HCEC 1CT (cell line): ENCODE measurements at places on chromosomes 11 and 22.

DNA sequence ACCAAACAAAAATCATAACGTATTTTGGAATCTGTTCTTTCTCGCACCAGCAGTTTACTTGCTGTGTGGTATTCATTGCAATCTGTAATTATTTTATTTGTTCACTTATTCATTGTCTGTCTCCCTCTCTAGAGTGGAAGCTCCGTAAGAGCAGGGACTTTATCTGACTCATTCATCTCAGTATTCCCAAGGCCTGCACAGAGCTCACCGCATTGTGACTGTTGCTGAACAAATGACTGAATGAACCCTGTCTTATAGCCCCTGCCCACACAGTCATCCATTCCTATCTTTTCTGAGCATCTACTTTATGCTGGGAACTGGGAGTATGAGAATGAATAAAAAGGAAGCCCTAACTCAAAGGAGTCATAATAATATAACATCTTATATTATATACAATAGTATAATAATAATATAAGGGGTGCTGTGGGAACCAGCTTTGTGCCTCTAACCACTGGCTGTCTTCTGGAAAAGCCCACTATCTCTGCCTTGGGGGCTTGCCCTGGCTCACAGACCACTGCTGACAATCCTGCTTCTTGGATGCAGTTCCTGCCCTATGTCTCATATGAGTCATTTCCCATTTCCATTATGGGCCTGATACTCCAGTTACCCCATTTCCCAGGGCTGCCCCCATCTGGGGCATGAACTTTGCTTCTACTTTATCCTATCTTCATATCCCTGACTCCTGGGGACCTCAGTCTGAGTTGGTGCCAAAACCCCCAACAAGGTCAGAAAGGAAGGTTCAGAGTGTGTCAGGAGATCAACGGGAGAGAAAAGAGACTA lies 11.0 kb downstream of the XRRA1 start:
- no peak for DNase-seq

- peak; percentile 79 for DNase-seq
Measured at GRCh38 chr11:72684236-72684912, 10.2 kb upstream of the PDE2A start.

DNA sequence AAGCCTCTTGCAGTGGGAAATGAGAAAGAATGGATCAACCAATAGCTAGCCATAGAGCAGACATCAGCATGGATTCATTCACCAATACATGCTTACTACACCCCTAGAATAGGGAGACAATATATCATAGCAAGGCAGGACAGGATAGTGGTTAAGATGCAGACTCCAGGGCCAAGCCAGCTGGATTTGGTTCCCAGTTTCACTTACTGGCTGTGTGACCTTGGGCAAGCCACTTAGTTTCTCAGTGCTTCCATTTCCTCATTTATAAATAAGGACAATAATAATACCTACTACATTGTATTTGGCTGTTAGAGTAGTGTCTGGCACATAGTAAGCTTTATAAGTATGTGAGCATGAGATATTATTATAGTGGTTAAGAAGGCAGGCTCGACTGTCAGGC lies 7.1 kb downstream of the DCHS1 start:
- no peak for DNase-seq

- DNase-seq: no peak
Measured at GRCh38 chr11:3001496-3001895, 9.4 kb upstream of the NAP1L4 start.

DNA sequence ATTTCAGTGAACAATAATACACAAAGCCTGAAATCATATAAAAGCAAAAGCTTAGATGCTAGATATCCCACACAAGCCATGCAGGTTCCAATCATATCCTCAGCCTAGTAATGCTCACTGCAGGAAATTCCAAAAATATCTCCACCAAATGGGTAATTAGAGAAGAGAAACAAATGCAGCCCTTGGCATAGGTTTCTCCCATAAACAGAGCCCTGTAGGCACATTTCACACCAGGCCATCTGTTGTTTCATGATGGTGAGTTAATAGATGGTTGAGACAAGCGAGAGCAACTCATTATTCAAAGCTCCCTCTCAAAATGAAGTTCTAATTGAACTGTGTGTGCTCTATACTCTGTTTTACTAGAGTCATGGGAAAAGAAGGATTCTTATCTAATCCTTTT lies 154.6 kb upstream of the TRPC6 start:
- no peak for DNase-seq

- DNase-seq: no peak
Measured at GRCh38 chr11:24348908-24349307, 147.9 kb upstream of the LUZP2 start.

DNA sequence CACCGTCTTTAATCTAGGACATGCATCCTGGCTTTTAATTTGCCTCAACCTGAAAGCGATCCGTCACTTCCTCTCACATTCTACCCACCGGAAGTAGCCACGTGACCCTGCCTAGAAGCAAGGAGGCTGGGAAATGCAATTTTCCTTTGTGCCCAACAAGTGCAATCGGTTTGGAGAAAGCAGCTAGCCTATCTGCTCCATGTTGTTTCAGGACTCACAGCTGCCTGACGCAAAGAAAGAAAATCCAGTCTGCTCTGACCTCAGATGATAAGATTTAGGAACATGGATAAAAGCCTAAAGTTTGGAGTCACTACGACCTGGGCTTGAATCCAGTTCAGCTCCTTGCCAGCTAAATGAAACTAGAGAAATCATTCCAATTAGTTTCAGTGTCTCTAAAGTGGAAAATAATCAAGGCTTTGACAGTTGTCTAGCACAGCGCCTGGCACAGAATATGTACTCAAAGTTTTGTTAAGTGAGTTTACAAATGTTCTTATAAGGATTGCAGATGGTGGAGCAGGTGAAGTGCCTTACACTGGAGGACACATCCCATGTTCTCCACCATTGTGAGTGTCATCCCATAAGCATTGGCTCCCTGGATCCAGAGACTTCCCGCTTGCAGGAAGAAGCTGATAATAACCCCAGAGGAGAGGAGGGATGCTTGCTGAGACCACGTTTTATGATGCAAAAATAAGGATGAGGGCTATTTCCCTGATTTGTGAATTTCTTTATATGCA lies 553.7 kb downstream of the MN1 start:
- DNase-seq: no peak

- no peak for DNase-seq
Measured at GRCh38 chr11:19772480-19772879, 59.8 kb downstream of the NAV2 start.

DNA sequence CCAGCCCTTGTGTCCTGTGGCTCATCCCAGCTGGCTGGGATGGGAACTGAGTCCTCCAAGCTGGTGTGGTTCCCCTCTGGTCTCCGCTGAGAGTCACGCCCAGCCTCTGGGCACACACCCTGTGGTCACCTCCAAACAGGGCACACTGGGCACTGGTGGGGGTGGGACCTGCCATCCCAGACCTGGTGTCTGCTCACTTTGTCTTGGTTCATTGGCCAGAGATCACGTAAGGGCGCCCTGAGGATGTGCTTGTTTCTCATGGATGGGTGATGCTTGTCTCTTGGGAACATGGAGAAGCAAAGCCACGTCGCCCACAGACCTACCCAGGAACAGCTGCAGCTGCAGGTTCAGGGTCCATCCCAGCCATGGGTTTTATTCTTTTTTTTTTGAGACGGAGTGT lies 43.1 kb downstream of the LRP5 start:
- no peak for DNase-seq

DNA sequence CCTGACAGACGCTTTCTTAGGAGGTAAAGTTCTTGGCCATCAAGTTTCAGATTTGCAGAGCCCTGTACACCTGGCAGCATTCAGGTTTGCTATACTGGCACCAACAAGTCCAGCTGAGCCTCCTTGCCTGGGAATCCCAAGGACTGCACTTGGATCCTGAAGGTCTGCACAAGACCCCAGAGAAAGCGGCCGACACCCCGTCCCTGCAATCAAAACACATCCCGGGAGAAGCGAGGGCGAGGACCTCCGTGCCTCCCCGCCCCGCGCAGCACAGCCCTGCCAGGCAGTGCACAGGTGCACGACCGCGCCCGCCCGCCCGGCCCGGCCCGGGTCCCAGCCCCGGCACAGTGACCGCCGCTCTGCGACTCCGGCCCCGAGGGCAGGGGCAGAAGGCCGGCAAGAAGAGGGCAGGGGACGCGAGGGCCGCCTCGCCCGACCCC lies 559 bp downstream of the MRTFA start:
- DNase-seq: no peak

DNA sequence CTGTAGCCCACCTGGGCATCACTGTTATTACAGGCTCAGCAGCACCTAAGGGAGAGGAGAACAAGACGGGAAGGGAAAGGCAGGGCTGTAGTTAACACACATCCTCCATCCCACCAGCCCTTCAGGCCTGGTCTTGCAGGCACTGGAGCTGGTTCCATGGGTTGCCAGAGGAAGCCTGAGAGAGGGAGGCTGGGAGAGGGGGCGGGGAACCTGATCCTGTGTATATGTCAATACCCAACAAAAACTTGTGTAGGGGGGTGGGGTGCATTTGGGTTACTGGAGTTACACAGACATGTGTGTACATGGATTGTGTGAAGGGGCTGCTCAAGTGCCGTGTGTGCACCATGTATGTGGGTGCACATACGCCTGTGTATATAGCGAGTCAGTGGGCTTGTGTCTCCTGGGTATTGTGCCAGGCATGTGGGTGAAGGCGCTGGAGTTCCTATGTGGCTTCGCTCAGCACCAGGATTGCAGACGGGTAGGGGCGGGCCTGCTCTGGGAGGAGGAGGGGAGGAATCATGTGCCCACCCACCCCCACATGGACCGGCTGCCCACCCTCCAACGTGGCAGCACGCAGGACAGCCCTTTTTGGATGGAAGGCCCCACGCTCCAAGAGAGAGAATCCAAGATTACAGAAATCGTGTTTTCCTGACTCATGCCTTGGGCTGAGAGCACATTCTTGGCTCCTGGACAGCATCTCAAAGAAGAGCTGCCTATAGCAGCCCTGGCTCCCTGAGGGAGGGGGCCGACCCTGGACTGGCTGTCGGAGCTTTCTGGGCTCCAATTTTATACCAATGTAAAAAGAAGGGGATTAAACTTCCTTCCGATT lies 4.2 kb upstream of the SERPINH1 start:
- peak; percentile 85 for DNase-seq

DNA sequence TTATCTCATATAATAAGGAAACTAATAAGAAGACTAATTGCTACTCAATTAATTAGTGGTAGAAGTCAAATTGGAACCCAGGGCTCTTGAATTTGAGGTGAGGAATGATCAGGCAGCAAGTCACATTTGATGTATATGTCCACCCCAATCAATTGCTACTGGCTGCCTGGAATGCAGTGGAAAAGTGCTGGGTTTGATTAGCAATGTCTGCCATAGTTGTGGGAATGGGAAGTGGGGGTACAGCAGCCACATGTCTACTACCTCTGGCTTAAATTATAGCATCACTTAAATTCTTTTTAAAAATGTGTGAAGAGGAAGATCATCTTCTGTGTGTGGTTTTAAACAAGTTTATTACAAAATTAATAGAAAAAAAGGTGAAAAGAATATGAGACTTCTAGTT lies 50.8 kb upstream of the NAV2 start:
- no peak for DNase-seq

GRCh38 chr11:37612146-37612545 lies 1014.1 kb upstream of the RAG2 start:
- no peak for DNase-seq

GRCh38 chr11:45489281-45489905 lies 176.0 kb downstream of the CHST1 start:
- no peak for DNase-seq
